GM20000 (cell line): ENCODE measurements at places on chromosomes 6 and 20.

DNA sequence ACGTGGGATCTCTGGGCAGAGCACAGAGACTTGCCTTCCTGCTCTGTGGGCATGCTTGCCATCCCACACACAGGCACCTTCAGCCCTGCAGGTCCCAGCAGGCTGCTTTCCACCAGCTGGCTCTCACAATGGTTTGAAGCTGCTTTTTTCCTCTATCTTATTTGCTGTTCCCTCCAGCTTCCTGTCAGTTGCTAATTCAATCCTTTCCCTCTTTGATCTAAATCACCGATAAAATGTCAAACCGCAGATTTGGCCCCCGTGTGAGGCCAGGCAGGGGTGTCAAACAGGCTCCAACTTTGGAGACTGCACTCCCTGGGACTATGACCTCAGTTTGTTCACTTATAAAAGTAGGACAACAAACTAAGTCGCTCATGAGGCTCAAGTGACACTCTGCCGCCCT is 40.6 kb upstream of the PCMTD2 start:
- no peak for DNase-seq

DNA sequence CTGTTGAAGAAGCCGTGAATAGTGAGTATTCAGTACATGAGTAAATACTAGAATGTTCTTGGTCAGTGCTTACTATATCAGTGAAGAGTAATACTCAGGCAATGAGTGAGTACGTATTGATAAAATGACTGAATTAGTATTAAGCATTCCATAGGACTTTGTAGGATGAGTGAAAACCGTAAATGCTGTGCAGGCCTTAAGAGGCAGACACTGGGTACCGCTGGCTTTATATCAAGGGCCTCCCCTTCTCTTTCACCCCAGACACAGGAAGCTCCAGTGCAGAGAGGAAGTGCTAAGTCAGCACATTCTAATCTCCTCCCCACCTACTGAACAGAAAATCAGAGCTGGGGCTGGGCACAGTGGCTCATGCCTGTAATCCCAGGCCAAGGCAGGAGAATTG is 24.2 kb downstream of the POFUT1 start:
- peak; percentile 36 for DNase-seq

DNA sequence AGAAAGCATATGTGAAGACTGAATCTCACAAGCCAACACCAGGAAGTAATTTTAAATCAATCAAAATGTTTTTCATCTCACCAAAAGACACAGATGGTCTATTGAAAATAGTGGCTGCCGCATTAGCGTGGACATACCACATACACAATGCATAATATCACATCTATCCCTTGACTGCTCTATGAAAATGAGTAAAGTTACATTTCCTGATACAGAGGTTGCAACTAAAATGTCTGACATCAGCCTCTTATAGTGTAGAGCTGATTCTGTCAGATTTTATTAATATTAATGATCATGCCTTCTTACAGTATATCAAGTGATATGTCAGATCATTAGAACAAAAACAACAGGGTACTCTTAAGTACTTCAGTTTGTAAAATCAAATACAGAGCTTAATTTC is 339.8 kb upstream of the EPHA7 start:
- DNase-seq = no peak

DNA sequence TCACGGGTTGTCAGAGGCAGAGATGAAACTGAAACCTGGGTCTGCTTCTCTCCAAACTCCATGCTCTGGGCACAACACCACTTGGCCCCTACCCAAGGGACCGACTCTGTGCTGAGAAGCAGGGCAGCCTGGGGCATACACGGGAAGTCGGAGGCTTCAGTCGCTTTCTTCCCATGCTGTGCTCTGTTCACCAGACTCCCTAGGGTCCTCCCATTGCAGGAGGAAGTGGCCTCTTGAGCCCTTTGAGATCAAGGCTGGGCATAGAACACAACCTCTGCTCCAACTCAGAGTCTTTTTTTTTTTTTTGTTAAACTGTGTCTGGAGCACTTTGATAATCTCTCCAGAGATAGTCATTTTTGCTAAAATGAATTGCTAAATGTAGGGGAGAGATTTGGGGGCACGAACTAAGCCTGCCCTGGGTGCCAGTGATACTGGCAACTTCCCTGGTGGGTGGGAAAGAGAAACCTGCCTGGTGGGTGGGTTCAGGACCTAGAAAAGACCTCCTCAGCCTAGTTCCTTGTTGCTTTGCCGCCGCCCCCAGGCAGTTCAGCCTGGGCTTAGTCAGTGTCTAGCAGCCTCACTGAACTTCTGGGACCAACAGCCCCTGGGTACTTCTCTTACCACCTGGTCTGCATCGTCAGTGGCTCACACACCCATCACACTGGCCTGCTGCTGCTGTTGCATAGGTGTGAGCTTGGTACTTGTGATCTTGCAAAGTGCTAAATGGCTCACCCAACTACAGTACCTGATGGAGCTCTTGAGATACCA is 62.0 kb downstream of the PPP1R14C start:
- no peak for DNase-seq

DNA sequence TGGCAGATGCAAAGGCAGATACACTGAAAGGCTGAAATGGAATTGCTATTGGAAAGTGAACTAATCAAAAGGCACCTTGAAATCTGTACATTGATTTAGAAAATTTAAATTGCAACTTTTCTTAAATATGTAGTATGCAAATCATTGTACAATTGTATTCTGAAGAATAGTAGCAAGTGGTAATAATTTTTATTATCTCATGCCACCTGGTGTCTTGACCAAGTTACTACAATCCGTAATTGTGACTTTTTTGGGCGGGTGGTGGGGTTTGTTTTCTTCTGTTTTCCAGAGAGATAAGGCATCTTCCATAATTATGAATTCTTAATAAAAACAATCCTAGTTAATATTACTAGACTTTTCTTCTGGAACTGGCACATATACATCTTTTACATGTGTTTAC is 12.5 kb upstream of the BCKDHB start:
- DNase-seq = peak; percentile 33

- peak; percentile 44 for DNase-seq
Measured at GRCh38 chr20:362271-363254, 15.7 kb downstream of the NRSN2 start.

DNA sequence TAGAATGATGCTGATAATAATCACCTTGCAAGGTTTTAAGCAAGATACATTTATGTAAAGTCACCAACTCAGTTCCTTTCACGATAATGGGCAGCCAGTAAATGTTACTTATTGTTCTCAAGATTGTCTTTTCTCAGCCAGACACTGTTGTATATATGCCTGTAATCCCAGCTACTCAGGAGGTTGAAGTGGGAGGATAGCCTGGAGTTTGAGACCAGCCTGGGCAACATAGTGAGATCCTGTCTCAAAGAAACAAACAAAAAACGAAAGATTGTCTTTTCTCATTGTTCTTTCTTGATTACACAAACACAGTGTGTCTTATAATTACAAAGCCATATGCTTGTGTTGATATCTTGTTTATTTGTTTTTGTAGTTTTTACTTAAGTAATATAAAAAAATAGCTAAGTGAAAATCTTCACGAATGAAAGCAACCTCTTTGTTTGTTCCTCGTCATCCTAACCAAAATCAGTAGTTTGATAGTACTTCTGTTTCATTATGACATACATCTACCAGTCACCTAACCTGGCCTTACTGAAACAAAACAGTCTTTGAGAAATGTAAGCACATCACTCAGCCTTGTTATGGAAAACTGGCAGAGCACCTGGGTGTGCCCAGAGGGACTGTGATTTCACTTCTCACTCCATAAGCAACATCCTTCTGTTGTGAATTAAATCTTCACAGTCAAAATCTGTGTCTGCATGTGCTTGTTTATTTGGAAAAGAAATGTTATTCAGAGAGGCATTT is 436.2 kb upstream of the SOX4 start:
- DNase-seq = peak; percentile 21

GRCh38 chr6:14852375-14852774 is 393.5 kb upstream of the JARID2 start:
- no peak for DNase-seq

- DNase-seq = no peak
Measured at GRCh38 chr6:157498817-157499216, 117.8 kb downstream of the ZDHHC14 start.

DNA sequence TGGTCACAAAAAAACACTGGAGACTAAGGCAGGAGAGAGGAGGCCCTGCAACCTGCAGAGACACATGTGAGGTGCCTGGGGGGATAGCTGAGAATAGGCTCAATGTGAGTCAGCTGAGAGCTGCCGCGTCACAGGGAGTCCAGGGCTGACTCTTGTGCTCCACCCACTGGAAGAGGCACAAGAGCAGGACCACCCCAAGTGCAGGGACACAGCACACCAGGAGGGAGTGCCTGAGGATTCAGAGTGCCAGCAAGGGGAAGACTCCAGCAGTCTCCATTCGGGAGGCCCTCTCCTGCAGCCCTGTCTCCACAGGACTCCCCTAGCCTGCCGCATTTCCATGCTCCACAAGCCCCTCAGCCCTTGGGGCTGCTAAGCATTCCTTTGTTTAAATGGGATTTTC is 105.5 kb downstream of the HUS1B start:
- DNase-seq = peak; percentile 34

DNA sequence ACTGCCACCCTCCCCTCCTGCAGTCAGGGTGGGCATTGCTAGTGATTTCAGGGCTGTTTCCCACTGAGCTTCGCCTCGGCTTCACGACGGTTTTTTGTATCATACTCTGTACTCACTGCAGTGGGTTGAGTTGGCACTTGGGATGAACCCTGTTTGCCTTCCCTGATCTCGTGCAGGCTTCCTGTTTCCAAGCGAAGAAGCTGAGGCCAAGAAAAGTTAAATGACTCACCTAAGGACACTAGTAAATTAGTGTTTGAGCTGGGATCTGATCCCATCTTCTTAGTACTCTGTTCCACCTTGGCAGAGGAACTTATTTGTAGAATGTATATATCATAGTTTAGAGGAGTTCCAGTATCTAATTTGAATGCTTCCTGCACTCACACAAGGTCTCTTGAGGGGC is 50.3 kb upstream of the VSTM2L start:
- DNase-seq = no peak

DNA sequence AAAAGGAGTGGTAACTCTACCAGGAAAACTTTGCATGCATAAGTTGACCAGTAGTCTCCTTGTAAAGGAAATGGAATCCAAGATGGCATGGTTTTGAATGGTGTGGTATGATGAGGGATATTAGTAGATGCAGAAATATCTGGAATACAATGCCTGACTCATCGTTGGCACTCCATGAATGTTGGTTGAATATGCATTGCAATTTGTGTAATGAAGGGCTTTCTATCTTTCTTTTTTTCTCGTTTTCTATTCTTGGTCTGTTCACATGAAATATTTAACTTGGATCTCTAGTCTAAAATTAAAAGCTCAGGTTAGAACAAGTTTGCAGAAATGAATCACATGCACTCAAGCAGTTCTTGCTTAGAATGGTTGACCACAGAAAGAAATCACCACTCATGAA is 277.3 kb upstream of the PRND start:
- no peak for DNase-seq

GRCh38 chr6:149842331-149842730 is 21.8 kb downstream of the LRP11 start:
- no peak for DNase-seq
